ENCODE measurements at places on chromosomes 1 and 21.
A peak's percentile ranks its signal among the peaks of the same experiment; 100 is the strongest.

DNA sequence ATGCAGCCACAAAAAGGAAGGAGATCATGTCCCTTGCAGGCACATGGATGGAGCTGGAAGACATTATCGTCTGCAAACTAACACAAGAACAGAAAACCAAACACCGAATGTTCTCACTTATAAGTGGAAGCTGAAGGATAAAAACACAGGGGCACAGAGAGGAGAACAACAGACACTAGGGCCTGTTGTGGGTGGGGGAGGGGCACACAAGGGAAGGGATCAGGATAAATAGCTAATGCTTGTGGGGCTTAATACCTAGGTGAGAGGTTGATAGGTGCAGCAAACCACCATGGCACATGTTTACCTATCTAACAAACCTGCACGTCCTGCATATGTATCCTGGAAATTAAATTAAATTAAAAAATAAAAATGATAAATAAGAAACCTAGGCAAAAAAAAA lies 969.9 kb downstream of the TTLL7 start:
- DNase-seq: no peak

- DNase-seq: no peak
Observed at GRCh38 chr1:24459551-24460266, 42.9 kb upstream of the RCAN3 start.

DNA sequence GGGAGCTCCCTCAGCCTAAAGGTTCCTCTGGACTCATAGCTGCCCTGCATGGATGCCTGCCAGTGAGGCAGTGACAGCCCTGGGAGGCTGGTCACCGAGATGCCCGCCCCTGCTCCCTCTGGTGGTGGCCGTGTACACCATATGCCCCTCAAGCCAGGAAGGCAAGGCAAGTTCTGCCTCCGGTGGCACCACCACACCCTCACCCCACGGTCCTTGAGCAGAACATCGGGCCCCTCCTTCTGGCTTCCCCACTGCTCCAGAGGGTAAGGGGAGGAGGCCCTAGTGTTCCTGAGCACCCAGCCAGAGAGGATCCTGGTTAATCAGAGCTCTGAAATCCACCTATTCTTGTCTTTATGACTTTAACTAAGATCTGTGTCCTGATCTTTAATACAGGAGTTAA lies 1.5 kb upstream of the S100A14 start:
- peak; percentile 70 for DNase-seq

DNA sequence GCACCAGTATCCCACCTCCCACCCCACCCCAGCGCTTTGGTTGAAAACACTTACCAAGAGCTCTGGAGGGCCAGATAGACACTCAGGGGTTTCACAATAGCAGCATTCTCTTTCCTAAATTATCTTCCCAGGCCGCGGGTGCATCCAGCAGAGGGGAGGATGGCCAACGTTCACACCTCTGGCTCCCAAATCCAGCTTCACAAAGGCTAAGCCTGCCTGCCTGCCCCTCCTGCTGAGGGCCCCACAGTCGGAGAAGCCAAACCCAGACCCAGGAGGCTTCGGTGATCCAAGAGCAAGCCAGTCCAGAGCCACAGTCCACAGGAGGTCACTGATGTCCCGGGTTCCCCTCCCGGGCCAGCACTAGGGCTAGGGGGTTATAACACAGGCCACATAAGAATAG lies 231.9 kb downstream of the TRABD2B start:
- no peak for DNase-seq

DNA sequence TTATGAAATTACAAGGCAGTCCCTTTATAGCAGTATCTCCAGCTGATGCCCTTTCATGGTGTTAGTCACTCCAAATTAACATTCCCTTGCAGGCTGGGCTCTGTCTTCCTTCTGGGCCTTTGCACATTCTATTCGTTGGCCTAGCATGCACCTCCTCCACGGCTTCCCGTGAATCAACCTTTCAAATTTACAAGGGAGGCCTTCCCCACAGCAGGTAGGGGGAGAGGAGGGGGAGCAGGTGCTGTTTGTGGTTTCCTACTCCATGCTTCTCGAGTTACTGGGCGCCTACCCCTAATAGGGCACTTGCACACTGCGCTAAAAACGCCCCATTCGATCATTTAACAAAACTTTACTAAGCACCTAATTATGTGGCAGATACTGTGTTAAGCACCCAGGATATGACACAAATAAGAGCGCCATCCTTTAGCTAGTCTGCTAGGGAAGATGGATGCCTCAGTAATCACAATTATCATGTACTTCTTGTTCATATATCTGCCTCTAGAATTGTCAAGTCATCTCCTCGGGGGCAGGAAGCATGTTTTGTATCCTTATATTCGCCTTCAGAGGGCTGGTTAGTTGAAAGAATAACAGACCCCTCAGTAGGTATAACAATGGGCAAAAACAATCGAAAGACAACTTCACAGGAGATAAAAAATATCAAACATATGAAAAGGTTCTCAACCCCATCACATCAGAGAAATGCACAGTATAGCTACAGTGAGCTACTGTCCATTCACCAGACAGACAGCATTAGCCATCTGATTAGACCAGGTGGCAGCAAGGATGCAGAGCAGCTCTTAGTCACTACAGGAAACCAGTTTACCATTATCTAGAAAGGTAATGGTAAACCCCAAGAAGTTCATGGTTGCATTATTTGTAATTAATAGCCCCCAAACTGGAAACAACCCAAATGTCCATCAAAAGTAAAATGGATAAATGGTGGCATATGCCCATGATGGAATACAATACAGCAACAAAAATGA lies 1.7 kb upstream of the ADAR start:
- DNase-seq: peak; percentile 36

DNA sequence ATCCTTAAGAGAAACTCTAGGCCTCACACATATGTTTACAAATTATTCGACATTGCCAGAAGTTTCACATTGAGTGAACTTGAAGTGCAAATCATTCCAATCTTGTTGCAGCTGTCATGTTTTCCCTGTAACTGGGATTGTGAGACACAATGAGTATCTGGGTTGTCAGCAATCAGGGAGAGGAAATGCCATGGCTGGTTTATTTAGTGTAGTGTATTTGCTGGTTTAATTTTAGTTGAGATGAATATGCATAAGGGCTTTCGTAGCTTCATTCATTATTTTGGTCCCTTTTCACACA lies 54.2 kb upstream of the USP1 start:
- DNase-seq: no peak

- DNase-seq: no peak
Observed at GRCh38 chr1:115194506-115194905, 105.2 kb upstream of the TSPAN2 start.

DNA sequence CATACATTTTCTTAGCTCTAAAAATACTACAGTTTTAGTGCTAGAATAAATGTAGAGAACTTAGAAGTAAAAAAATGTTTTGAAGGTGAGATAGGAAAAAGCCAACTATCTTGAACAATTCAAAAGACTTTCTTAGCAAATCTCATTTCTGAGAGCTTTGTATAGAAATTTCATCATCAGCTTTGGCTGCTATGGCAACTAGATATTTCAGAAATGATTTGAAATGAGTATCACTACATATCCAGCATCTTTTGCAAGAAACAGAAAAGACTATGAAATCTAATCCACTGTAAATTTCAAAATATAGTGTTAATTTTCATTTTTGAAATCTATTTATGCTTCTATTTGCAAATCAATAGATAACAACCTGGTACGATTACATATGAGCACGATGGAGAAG lies 57.7 kb downstream of the RGS7 start:
- no peak for DNase-seq

GRCh38 chr1:213533125-213533524 lies 454.6 kb upstream of the PROX1 start:
- DNase-seq: no peak

DNA sequence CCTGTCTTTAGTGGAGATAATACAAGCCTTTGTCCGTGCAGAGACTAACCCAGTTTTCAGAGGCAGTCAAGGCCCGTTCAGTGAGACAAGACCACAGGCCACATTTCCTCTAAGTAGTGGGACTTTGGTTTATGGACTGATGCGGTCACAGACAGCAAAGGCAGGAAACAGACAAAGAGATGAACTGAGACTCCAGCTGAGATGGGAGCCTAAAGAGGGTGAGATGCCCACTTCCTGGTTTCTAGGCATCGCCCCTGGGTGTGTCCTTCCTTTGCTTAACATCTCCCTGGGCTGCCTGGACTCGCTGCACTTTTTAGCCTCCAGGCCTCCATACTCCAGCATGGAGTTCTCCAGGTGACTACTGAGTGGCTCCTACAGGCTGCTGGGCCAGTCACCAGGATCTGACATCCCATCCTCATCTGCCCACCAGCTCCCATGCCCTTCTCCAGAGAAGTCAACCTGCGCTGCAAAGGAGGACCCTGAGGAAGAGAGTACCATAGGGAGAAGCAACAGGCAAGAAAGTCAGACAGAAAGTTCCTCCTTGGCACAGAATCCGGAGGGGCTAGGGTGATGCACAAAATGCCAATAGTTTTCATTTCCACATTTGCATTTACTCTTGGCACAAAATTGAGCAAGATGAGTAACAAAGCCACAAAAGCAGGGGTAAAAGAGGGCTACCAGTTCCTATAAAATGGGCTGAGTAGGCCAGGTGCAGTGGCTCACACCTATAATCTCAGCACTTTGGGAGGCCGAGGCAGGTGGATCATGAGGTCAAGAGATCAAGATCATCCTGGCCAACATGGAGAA lies 15.1 kb downstream of the THEMIS2 start:
- DNase-seq: no peak

- no peak for DNase-seq
Observed at GRCh38 chr1:93800856-93801255, 78.2 kb downstream of the DNTTIP2 start.

- DNase-seq: peak; percentile 12
Observed at GRCh38 chr1:47751996-47752451, 245.2 kb downstream of the TRABD2B start.

GRCh38 chr1:39204441-39205081 lies at the start of gene MACF1:
MACF1 (plus strand) TSS chr1:39204695; CDS start chr1:39205023, 328 bp downstream.
- peak; percentile 94 for DNase-seq

GRCh38 chr1:193014400-193014799 lies 44.8 kb downstream of the UCHL5 start:
- DNase-seq: peak; percentile 60

DNA sequence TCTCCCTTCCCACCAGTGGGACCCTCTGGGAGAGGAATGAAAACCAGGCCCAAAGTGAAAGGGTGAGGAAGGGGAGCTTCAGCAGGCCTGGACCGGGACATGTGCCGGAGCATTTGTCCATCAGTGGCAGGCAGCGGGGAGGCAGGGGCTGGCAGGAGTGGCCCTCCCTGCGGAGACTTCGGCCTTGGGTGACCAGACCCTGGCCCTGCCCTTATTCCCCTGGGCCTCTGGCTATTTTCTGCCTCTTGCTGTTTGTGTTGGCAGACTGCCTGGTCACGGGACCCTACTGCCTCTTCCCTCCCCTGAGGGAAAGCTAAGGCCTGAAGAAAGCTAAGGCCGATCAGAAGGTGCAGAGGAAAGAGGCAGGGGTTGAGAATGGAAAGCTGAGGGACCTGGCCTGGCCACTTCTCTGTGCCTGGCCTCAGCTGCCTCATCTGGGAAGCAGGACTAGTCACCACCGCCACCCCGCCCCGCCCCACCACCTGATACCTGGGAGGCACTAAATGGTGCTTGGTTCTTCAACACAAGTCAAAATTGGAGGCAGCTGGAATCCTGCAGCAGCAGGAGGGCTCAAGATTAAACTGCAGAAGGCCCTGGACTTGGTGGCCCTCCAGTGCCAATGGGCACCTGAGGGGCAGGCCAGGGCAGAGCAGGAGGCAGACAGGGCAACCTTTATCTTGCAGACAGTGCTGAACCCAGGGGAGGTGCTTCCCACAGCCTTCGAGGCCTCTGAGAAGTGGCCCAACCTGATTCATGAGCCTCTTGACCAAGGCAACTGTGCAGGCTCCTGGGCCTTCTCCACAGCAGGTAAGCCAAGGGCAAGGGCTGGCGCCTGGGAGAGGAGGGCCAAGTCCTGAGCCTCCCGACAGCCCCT lies 7.9 kb downstream of the TINAGL1 start:
- DNase-seq: peak; percentile 60

DNA sequence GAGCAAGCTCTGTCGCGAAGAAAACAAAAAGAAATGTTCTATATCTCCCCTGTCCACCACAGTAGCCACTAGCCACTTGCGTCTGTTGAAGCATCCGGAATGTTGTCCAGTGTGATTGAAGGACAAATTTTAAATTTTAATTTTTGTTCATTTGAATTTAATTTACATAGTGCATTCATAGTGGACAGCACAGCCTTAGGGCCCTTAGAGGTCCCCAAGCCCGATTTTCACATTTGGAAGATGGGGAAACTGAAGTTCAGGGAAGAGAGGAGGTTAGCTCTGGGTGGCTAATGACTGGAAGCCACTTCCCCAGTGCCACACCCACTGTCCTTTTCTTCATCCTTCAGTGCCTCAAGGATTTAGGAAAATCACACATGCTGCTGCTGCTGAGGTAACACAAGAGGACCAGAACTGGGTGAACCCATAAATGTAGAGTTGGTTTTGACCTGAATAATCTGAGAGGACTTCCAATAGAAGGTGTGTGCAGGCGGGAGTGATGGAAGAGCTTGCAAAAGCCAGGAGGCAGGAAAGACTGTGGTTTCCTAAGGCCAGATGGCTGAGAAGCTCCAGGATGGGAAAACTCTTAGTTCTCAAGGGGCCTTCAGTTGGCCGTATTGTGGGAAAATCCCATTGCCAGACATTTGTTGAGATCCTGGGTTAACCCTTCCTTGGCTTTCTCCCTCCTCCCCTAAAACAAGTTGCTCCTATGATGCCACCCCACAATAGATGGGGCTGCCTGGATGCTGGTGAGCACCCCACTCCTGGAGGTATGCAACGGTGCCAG lies 49.5 kb downstream of the TRIM11 start:
- no peak for DNase-seq

DNA sequence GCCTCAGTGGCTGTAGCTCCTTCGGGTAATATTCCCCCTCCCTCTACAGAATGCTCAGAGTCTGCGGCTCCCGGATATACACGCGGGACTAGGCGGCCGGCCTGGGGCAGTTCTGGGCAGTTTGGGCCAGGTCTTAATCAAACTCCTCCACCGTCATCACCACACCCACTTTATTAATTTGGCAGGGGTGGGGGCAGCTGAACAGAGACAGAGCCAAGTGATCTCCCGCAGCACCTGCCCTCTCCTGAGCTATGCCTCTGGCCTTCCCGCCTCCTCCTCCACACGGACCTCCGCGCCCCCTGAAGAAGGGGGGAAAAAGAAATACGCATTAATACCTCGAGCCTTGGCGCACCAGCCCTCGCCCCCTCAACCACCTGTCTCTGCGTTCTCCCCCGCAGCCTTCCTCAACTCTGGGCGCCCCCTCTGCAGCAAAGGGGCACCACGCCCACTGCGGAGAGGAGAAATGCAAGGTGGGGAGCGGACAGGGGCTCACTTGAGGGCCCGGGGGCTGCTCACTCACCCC lies 42.6 kb downstream of the CD34 start:
- DNase-seq: no peak

DNA sequence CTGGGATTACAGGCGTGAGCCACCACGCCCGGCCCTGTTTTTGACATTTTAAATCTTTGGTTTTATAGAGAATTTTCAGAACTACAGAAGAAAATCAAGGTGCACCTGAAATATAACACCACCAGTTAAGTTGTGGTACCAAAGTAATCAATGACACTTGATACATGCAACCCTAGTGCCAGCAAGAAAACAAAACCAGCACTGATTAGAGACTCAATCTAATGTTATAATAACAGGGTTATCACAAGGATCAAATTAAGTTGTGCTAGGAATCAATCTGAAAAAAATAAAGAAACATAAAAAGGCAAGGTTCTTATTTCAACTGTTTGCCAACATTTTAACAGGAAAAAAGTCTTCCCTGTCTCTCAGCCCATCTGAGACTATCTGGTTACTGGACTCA lies 23.8 kb downstream of the TGFBR3 start:
- DNase-seq: no peak

GRCh38 chr1:147079400-147080005 lies 92.8 kb downstream of the PRKAB2 start:
- DNase-seq: no peak

GRCh38 chr1:103109311-103109920 lies 1.1 kb upstream of the COL11A1 start:
- DNase-seq: peak; percentile 28

- no peak for DNase-seq
Observed at GRCh38 chr1:183000167-183000962, 22.9 kb upstream of the LAMC1 start.

All from fibroblast of skin of scalp (primary cell).